Activated naive CD8-positive, alpha-beta T cell treated with anti-CD3 and anti-CD28 coated beads, Interleukin-2, amount 50 U/mL, for 24 hours (primary cell): ENCODE measurements at places on chromosomes 5 and 9.

DNA sequence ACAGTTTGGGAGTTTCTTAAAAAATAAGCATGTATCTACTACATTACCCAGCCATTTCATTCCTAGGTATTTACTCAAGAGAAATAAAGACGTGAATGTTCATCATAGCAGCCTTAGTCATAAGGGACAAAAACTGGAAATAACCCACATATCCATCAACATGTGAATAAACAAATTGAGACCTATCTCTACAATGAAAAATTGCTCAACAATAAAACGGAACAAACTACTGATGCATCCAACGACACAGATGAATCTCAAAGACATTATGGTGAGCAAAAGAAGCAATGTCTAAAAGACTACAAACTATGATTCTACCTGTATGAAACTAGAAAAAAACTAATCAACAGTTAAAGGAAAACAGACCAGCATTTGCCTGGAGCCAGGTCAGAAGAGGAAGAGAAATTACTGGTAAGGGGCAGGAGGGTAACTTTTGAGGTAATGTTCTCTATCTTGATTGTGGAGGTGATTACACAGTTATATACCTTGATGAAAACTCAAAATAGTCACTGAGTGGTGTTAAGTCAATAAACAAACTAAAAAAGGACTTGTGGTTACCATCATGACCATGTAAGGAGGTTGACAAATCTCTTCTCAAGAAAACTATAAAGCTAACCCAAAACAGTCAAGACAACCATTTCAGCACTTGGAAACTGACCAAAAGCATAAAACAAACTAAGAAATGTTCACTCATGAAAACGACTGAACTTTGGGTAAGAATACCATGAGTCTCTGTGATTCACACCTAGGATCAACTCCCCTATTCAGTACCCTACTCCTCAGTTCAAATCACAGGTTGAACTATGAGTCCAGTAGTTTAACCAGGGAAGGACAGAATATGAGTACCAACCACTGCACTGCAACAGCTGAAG is 10.4 kb downstream of the UIMC1 start:
- no peak for DNase-seq
- H3K27ac ChIP-seq: peak overlapping the region; percentile 3
- no peak overlapping the region for H3K4me3 ChIP-seq
- no peaks in the 10 kb centered on the region for H3K27me3 ChIP-seq
- peaks cover 39% of the 10 kb centered on the region for H3K4me1 ChIP-seq
- H3K36me3 ChIP-seq: peaks cover 24% of the 10 kb centered on the region

DNA sequence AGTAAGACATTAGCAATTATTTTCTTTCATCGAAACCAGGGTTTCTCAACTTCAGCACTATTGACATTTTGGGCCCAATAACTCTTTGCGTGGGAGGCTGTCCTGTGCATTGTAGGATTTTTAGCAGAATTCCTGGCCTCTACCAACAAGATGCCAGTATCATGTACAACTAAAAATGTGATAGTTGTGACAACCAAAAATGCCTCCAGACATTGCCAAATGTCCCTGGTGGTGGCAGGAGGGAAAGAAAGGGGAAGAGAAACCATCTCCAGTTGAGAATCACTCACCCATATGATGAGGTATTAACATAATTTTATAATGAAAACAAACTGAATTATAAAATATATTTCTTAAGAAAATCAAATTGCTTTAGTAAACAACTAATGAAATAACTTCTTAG is 406.1 kb downstream of the RAB3C start:
- H3K4me3 ChIP-seq: no peak overlapping the region
- H3K4me1 ChIP-seq: peaks cover 3% of the 10 kb centered on the region
- no peak overlapping the region for H3K27ac ChIP-seq

GRCh38 chr9:129140397-129141065 is 29.3 kb downstream of the PTPA start:
- peaks cover 15% of the 10 kb centered on the region for H3K36me3 ChIP-seq
- no peaks in the 10 kb centered on the region for H3K27me3 ChIP-seq
- H3K4me3 ChIP-seq: peak overlapping the region; percentile 87
- DNase-seq: peak; percentile 47

DNA sequence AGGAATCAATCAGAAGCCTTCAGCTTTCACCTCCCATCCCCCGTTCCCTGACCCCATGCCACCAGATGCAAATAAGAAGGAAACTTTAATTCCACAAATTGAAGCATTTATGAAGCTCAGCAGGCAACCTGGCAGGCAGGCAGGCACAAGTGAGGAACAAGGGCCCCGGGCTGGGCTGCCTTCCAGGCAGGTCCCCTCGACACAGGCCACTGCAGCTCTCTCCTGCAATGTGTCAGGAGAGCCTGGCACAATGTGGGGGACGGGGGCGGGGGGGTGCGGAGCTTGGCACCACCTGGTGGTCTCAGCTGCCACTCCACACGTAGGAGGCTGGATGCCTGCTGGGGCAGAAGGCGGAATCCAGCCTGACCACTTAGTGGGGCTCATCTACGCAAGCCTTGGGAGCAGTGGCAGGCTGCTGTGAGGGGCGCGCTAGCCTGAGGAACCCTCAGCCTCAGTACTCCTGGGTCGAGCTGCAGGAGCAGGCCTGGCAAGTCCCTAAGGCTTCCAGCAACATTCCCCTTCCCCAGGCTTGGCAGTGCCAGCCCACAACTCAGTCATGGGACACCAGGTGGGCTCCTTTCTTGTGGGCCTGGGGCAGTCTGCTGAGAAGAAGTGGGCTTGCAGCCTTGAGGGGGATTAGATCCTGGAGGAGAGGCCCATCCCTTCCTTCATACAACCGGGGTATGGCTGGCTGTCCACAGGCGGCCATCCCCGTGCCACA is 50.2 kb upstream of the KCNMB1 start:
- no peak overlapping the region for H3K4me3 ChIP-seq
- H3K4me1 ChIP-seq: no peaks in the 10 kb centered on the region
- DNase-seq: no peak
- H3K27me3 ChIP-seq: no peaks in the 10 kb centered on the region
- H3K36me3 ChIP-seq: no peaks in the 10 kb centered on the region
- H3K27ac ChIP-seq: no peak overlapping the region

DNA sequence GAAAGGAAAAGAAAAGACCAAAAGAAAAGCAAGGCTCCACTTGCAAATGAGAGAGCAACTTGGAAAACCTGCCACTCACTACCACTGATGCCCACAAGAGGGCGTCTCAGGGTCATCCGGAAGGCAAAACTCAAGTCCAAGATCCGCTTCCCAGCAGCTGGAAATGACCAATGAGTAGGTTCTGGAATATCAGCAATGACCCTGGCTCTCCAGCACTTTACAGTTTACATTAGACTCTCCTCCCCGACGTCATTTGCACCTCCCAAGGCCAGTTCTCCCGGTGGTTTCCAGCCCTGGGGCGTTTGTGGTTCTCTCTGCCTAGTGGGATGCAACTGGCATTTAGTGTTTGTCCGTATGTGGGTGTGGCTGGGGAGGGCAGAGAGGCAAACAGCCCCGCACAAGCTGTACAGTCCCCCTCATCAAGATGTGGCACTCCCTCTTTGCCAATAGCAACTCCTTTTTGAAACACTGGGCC is 193.8 kb upstream of the ZNF618 start:
- H3K27ac ChIP-seq: no peak overlapping the region
- DNase-seq: peak; percentile 62
- peaks cover 3% of the 10 kb centered on the region for H3K4me1 ChIP-seq
- H3K4me3 ChIP-seq: no peak overlapping the region

DNA sequence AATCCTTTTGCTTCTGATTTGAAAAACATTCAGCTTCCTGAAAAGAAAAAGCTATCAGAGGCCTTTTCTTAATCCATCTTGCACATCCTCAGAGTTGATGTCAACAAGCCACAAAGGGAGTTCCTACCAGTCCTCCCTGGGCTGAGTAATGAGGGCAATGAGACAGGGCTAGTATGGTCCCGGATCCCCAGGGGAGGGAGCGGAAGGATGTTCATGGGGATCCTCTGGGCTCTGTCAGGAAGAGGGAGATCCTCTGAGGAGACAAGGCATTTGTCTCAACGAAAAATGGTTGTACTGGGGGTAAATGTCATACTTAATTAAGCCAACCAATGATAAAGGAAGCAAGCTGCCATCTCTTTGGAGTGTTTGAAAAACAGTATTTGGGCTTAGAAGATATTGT is 195.3 kb downstream of the DTWD2 start:
- H3K27me3 ChIP-seq: no peaks in the 10 kb centered on the region
- H3K36me3 ChIP-seq: no peaks in the 10 kb centered on the region
- H3K4me3 ChIP-seq: no peak overlapping the region
- DNase-seq: no peak

DNA sequence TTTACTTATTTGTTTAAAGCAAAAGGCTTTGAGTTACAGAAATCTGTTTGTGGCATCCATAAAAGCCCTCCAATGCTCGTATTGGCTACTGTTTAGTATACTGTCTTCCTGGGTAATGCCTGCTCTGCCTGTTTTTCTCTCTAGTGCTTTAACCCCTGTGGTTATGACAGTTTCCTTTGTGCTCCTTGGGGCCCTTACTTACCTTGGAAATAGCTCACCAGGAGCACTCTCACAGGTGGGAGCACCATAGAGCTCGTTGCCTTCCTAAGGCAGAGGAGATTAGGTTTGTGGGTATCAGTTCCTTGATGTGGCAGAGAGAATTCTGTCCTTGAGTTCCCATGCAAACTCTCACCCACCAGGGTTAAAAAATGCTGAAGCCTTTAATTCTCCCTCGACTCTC is 242.8 kb downstream of the CDH18 start:
- H3K27ac ChIP-seq: no peak overlapping the region
- no peaks in the 10 kb centered on the region for H3K4me1 ChIP-seq
- H3K27me3 ChIP-seq: no peaks in the 10 kb centered on the region
- DNase-seq: no peak

DNA sequence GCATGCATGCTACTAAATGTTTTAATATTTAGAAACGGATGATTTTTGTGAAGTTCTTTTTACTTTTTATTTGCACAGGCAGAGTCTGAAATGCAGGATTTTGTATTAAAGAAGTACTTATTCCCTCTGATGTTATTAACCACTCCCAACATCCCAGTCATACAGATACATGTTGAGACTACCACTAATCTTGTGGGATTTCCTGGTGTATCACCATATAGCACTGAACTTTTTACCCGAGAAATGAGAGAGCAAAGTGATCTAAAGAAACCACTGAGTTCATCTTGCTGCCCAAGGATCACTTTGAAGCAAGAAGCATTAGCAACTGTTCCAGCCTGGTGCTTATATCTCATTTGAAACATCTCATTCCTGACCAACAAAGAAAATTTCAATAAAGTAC is 443.8 kb downstream of the BNC2 start:
- DNase-seq: no peak
- H3K4me3 ChIP-seq: no peak overlapping the region
- no peaks in the 10 kb centered on the region for H3K27me3 ChIP-seq
- H3K36me3 ChIP-seq: no peaks in the 10 kb centered on the region
- no peaks in the 10 kb centered on the region for H3K4me1 ChIP-seq

- DNase-seq: no peak
- no peak overlapping the region for H3K27ac ChIP-seq
- H3K4me1 ChIP-seq: no peaks in the 10 kb centered on the region
- H3K4me3 ChIP-seq: no peak overlapping the region
- peaks cover 8% of the 10 kb centered on the region for H3K27me3 ChIP-seq
Observed at GRCh38 chr9:68532131-68532530, 8.6 kb downstream of the TMEM252 start.

DNA sequence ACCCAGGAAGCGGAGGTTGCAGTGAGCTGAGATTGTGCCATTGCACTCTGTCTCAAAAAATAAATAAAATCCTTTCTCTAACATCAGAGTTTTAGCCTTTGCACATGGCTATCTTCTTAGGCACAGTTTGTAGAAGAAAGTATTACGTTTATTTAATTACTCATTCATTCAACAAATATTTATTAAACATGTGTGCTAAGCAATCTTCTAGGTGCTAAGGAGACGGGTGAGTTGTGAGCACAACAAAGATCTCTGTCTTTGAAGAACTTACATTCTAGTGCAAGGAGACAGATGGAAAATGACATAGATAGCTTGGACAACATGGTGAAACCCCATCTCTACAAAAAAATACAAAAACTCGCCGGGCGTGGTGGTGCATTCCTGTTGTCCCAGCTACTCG is 122.3 kb upstream of the MYO10 start:
- no peak for DNase-seq
- H3K4me3 ChIP-seq: no peak overlapping the region
- H3K27ac ChIP-seq: no peak overlapping the region

DNA sequence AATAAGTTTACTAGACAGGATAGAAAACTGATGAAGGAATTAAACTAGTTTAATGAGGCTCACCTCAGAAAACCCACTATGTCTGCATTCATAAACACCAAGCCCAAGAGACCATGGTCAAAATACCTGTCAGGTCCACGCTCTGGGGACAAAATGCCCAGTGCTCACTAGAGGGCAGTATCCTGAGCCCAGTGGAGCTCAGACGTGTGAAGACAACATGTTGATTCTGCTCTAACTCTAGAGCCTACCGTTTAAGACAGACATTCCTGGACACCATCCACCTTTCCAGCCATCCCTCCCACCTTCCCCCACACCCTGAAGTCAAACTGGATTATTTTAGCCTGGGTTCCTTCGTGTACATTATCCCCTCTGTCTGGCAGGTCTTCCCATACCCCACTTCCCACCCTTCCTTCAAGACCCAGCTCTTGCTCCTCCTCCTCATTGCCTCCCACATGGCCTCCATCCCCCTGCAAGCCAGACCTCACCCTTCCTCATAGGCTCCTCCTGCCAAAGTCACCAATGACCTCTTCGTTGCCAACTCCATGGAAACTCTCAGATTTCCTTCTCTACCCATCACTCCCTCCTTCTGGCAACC is 142.3 kb upstream of the FSTL4 start:
- H3K27me3 ChIP-seq: peaks cover 11% of the 10 kb centered on the region
- H3K36me3 ChIP-seq: no peaks in the 10 kb centered on the region
- no peak overlapping the region for H3K27ac ChIP-seq
- H3K4me1 ChIP-seq: peaks cover 4% of the 10 kb centered on the region
- H3K4me3 ChIP-seq: no peak overlapping the region
- DNase-seq: peak; percentile 37

- no peaks in the 10 kb centered on the region for H3K36me3 ChIP-seq
- H3K27me3 ChIP-seq: peaks cover 10% of the 10 kb centered on the region
- DNase-seq: no peak
- H3K27ac ChIP-seq: no peak overlapping the region
Observed at GRCh38 chr5:79850316-79850822, 140.7 kb downstream of the MTX3 start.

DNA sequence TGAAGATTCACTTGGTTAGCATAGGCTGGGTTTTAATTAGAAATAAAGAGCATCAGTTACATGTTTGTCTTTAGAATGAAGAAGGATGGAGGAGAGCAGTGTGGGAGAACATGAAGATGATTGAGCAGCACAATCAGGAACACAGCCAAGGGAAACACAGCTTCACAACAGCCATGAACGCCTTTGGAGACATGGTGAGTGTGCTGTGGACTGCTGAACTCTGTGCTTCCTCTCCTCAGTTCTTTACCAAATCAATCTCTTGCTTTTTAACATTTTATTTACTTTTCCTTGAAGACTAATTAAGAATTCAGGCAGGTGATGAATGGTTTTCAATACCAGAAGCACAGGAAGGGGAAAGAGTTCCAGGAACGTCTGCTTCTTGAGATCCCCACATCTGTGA is 38.2 kb upstream of the SPATA31E1 start:
- no peak overlapping the region for H3K27ac ChIP-seq
- no peak for DNase-seq
- no peak overlapping the region for H3K4me3 ChIP-seq
- H3K27me3 ChIP-seq: peaks cover 6% of the 10 kb centered on the region
- H3K36me3 ChIP-seq: no peaks in the 10 kb centered on the region
- no peaks in the 10 kb centered on the region for H3K4me1 ChIP-seq
